ENCODE measurements at places on chromosomes 7 and 10.

DNA sequence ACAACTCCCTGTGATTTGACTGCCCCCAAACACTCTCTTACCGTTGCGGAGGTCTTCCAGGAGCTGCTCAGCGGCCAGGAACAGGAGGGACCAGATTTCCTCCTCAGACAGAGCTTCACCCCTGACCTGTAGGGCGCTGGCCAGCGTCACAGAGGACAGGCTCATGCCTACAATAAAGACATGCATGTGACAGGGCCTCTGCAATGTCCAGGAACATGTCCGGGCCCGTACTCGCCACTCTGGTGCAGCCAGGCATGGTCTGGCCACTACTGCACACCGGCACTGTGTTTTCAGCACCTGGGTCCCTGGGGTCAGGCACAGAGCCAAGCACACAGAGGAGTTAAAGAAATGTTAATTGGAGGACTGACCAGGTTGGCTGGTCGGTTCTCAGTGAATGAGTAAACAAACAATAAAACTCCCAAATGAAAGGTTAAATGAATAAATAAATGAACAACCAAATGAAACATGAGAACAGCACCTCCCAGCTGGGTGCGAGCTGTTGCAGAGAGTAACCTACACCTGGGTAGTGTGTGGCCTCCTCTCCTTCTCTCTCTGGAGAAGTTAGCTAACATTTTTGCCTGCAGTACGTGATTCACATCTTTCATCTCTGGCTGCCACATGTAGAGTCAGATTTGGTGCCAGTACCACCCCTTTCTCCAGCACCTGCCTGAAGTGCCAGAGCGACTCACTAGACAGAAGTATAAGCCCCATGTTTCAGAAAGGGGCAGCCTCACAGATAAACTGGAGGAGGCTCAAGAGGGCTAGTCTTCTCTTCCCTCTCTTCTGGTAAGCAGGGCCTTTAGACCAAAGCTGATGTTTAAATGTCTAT is 22.8 kb downstream of the FRMPD2 start:
- no peak for DNase-seq

DNA sequence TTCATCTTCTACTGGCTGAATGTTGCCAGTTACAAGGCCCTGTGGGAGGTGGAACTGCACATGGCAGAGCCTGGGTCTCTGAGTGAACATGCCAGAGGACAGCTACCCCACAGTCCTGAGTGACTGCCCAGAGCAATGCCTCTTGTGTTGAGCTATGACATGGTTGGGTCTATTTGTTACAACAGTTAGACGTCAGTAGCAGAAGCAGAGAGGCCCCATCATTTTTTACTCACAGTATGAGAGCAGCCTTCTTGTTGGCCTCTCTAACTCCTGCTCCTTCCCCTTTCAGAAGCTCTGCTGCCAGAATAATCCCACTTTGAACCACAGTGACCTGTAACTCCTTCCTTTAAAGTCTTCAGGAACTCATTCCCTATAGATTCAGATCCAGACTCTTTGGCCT is 30.8 kb upstream of the NRP1 start:
- no peak for DNase-seq

- no peak for DNase-seq
These were observed 157.9 kb upstream of the INSYN2A start for GRCh38 chr10:127354255-127354654.

DNA sequence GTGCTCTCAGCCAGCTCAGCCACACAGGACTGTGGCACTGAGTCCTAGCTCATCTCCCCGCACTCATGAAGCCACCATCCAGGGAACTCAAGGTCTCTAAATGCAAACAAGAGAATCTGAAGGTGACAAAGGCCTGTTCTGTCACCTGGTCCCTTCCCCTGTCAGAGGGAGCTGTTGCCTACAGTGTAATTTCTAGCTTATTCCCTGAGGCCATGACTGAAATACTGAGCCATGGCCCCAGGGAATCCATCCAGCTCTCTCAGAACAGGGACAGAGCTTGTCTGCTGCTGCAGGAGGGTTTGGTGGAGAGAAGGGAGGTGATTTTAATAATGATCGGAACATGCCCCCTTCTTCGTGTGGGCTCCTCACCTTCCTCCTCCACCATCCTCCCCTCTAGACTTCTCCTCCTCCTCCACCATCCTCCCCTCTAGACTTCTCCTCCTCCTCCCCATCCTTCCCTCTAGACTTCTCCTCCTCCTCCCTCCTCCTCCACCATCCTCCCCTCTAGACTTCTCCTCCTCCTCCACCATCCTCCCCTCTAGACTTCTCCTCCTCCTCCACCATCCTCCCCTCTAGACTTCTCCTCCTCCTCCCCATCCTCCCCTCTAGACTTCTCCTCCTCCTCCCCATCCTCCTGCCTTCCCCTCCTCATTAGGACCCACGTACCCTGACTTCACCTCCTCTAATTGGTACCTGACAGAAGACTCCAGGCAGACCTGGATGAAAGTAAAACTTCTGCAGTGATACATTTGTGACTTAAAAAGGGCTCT is 338.0 kb upstream of the MKI67 start:
- peak; percentile 66 for DNase-seq

All from NCI-H187 treated with DMSO at 0.1 percent for 48 hours (cell line).